ENCODE measurements at places on chromosomes 5 and 9.

DNA sequence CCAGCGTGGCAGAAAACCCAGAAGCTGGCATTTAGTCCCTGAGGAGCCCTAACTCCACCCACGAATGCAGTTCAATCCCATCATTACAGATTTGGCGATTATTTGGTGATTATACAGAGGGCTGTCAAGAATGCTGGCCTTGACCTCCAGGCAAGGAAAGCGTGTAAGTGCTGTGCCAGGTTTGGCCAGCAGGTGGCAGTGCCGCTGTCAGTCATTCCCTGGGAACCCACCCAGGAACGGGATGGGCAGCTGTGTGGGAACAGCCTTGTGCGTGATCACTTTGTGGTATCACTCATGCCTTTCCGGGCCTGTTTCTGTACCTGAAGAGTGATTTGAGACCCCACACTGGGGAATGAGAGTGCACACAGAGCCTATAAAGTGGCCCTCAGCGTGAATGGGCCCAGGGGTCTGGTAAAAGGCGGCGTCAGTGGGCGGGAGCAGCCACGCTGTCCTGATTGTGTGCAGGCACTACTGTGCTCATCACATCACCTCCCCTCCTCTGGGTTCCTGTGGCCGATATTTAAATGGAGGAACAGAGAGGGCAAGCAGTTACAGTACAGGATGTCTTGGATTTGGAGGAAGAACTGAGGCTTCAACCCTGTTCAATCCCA is 215.6 kb downstream of the ROR2 start:
- DNase-seq: peak; percentile 26

DNA sequence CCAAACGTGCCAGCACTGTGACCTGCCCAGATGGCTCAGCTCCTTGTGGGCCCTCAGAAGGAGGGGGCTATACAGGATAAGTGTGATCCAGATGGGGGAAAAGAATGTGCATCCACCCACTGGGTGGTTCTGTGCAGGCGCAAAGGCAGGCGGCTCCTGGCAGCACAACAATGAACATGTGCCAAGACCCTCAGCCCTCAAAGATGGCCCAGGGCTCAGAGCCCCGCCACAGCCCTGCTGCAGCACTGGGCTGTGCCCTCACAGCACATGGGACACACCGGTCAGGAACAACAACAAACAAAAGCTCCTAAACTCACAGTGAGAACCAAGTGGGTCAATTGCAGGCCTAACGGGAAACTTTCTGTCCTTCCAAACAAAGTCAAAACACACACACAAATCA is 4.7 kb downstream of the SEMA4D start:
- DNase-seq: no peak

DNA sequence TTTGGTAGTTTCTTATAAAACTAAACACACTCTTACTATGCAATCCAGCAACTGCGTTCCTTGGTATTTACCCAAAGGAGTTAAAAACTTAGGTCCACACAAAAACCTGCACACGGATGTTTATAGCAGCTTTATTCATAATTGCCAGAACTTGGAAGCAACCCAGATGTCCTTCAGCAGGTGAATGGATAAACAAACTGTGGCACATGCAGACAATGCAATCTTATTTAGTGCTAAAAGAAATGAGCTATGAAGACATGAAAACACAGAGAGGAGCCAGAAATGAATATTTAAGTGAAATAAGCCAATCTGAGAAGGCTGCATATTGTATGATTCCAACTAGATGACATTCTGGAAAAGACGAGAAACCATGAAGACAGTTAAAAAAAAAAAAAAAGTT is 10.7 kb downstream of the WNK2 start:
- no peak for DNase-seq

DNA sequence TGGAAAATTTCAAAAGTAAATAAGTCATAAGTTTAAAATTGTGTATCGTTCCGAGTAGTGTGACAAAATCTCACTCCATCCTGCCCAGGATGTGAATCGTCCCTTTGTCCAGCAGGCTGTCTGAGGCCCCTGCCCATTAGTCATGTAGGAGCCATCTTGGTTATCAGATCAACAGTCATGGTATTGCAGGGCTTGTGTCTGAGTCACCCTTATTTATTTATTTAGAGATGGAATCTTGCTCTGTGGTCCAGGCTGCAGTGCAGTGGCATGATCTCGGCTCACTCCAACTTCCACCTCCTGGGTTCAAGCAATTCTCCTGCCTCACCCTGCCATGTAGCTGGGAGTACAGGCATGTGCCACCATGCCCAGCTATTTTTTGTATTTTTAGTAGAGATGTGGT is 30.2 kb downstream of the ITGA2 start:
- DNase-seq: peak; percentile 93

DNA sequence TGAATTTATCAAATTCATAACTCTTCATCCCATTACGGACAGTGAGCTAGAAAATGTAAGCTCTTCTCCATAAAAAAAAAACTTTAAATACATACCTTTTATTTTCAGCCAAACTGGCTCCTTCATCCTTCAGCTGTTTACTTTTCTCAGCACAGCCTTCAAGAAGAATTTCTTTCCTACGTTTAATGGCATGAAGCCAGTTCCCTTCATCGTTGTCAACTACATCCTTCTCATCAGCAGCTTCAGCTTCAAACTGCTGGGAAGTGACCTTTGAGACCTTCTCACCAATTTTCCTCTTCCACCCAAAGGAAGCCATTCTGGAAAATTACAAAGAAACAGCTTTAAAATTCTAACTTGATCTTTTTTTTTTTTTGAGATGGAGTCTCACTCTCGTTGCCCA is 9.1 kb downstream of the TTC33 start:
- DNase-seq: no peak

GRCh38 chr5:41201082-41201772 is 12.1 kb downstream of the C6 start:
- DNase-seq: no peak

GRCh38 chr5:100560860-100561259 is 25.7 kb downstream of the FAM174A start:
- peak; percentile 24 for DNase-seq

- DNase-seq: no peak
Measured at GRCh38 chr9:33180526-33181184, 13.5 kb upstream of the B4GALT1 start.

- no peak for DNase-seq
Measured at GRCh38 chr5:58847041-58847440, 264.2 kb downstream of the RAB3C start.

DNA sequence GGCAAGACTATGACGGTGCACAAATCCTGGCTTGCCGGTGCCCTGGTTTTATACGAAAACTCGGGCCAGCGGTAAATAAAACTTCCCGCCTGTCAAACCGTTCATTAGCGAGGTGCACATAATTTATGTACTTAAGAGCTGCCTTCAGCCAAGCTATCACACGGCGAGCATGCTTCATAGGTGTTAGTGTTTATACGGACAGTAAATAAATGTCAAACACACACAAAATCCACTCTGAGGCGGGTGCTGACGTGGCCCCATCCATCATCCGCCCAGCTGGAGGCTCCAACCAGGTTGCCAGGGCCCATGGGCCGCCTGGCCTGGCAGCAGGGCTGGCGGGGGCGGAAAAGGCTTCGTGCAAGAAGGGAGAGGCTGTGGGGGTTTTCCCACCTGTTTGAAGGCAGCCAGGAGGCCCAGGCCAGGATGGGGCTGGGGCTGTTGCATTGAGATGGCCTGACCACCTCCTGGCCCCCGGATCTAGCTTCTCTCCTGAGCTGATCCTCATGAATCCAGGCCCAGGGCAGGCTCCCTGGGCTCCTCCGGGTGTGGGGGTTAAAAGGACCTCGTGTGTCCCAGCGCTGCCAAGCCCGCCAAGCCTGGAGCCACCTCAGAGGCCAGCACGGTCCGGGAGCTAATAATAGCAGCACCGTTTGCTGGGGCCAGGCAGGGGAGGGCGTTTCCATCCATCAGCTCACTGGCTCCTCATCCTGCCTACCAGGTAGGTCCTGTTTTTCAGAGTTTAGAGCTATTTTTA is 43.2 kb downstream of the BARX1 start:
- DNase-seq: no peak

- no peak for DNase-seq
Measured at GRCh38 chr5:62536232-62536631, 42.4 kb upstream of the LRRC70 start.

DNA sequence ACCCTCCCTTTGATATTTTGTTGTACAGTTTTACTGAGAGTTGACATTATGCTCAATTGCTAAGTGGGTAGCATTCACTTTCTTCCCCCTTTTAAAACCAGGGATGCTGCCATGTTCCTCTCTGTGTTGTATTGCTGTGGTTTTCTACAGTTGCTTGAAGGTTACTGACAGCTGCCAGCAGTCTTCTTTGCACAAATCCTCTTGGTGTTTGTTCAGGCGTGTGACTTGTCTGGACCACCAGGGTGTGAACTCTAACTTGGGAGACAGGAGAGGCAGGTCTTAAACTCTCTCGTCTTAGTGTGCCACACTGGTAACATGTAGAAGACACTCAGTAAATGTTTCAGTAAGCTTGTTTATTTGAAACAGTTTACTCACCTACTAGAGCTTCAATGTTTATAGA is 25.1 kb downstream of the SLC44A1 start:
- no peak for DNase-seq

DNA sequence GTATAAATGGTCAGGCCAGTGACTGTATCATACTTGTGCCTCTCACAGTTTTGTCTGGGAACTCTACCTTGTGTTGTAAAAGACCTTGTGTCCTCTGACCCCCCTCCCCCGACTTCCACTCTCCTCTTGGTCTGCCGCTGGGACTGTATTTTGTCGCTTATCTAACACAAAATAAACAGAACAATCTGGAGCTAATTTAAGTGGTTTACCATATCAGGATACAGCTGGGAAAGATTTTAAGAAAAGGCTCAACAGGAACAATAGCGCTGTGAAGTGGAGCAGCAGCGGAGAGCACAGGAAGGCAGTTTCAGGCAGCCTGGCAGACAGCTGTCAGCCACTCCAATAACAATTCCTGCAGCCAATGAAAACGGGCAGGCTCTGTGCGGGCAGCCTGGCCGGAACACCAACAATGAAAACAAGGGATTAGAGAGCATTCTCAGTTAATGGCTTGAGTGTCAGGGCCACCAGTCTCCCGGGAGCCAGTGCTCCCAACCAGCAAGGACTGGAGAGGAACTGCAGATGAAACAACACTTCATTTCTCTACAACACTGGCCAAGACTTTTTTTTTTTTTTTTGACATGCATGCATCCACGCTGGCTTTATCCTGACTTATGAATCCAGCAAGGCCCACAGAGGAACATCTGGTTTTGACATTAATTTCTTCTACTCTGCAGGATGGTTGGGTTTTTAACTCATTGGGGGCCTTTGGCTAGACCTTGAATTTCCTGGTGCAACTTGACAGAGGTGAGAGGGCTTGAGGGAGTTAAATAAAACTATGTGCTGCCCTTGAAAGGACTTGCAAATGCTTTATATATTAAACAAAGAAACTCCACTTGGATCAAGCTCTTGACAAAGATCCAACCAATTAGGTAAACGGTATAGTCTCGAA is 76.7 kb downstream of the ARSB start:
- DNase-seq: peak; percentile 62

- DNase-seq: peak; percentile 83
Measured at GRCh38 chr9:34454571-34455065, 3.8 kb downstream of the FAM219A start.

DNA sequence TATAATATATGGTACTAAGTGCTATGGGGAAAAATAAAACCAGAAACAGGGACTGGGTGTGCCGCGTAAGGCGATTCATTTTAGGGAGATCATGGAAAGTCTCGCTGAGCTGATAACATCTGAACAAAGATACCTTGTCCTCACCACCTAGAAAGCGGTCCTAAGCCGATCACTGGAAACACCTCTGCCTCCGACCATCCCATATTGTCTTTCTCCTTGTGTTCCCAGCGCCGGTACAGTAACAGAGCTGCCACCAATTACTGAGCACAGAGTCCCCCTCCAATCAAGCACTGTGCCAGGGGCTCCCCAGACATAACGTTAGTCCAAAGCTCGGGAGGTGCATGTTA is 704 bp downstream of the CCDC112 start:
- no peak for DNase-seq

- DNase-seq: no peak
Measured at GRCh38 chr9:126984969-126985368, 70.4 kb downstream of the RALGPS1 start.

GRCh38 chr5:36950586-36951457 is 74.3 kb downstream of the NIPBL start:
- DNase-seq: peak; percentile 86

DNA sequence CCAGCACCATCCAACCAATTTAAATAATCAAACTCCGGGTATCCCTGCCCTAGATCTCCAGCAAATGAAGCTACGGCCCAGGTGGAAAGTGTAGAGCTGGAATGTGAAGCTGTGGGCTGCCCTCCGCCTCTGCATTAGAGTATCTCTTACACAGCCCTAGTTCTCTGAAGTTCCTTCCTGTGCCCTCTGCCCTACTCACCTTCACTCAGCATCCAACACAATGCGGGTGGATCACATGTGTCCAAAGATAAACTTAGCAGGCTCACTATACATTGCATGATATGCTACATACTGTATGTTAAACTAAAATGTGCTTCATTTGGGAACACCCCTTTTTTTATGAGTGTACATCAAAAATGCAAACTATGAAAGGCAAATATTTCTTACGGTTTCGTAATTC is 70.0 kb upstream of the RAD23B start:
- no peak for DNase-seq

GRCh38 chr5:131647048-131647769 is 12.2 kb upstream of the RAPGEF6 start:
- no peak for DNase-seq

DNA sequence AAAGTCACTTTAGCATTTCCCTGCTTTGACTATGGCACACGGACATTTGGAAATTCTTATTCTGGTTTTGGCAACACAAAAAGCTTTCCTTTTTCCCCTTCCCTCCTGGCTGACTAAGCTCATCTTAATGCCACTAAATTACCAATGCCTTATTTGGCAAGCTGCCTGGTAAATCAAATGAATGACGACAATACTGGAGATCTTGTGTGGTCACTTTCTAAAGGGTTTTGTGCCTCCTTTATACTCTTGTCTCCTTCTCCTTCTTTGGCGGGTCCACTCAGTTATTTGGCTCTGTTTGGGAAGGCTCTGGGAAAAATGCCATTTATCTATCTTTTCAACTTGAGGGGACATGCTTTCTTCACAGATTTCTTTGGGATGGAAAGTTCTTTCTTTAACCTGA is 34.9 kb downstream of the SH3GL2 start:
- peak; percentile 82 for DNase-seq

DNA sequence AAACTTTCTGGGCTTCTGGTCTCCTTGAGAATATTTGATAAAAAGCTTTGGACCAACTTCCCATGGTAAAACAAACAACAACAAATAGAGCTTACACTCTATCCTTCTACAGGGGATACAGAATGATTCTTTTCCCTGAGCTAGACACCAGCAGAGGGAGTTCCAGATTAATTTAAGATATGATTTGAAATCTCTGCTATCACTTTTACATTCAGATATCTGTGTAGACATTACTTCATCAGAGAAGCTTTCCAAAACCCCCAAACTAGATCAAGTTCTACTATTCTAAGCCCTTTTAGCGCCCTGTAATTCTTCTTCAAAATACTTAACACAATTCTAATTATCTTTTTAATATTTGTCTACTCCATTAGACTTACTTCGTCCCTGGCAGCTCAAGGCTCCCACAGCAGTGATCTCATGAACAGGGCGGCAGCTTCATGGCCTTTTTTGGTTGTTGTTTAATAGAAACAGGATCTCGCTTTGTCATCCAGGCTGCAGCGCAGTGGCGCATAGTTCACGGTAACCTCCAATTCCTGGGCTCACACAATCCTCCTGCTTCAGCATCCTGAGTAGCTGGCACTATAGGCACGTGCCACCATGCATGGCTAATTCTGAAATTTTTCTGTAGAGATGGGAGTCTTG is 955 bp upstream of the GALNT12 start:
- no peak for DNase-seq

GRCh38 chr9:95776176-95776575 is 99.3 kb upstream of the ERCC6L2 start:
- no peak for DNase-seq

All from HCEC 1CT (cell line).